ENCODE measurements at places on chromosomes 4 and X.

DNA sequence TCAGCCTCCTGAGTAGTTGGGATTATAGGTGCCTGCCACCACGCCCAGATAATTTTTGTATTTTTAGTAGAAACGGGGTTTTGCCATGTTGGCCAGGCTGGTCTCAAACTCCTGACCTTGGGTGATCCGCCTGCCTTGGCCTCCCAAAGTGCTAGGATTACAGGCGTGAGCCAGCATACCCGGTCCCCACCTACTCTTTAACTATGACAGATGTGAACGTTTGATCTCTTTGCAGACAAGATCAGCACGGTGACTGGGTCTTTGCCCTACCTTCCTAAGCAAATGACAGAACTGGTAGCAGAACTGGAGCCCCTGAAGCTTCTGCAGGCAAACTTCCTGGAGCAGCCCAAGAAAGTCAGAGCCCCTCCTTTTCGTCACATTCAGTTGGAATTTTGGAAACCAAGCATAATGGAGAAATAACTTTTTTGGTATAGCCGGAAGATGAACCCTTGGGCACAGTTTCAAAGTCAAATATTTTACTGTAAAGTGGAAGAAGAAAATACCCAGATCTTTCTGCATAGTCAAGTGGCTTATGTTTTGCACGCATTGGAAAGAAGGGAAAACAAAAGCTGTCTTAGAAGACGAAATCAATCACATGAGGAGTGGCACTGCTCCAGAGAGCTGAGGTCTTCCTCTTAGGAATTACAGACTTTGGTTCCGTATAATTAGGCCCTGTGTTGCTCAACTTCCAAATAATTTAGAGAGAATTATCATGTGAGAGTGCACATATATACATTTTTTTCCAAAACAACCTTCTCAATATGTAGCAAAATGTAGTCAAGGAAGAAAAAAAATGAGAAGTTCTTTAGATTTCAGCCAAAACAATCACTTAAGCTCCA, 90.6 kb downstream of the SORBS2 start:
- no peak for DNase-seq

DNA sequence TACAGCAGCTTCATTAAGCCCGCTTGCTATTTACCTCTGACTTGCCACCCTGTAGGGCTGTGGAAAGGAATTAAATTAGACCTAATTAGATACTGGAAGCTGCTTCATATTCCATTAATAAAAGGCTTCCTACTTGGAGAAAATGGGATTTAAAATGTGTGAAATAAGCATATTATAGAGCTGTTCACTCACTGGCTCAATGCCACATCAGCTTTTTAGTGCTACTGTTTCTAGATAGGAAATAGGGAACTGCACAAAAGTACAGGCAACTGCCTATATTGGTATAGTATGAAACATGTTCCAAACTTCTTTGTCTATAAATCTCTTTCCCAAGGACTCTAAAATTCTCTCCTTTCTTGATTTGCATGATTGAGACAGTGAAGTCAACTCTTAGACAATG, 407.9 kb upstream of the AADAT start:
- DNase-seq: no peak

GRCh38 chr4:169484485-169484884, 127.9 kb downstream of the NEK1 start:
- no peak for DNase-seq

GRCh38 chr4:109276482-109277095, 25.9 kb downstream of the COL25A1 start:
- no peak for DNase-seq

GRCh38 chrX:150200820-150201287, 162.3 kb upstream of the MAMLD1 start:
- DNase-seq: peak; percentile 29

- no peak for DNase-seq
Measured at GRCh38 chrX:12958461-12958860, 16.4 kb upstream of the TMSB4X start.

DNA sequence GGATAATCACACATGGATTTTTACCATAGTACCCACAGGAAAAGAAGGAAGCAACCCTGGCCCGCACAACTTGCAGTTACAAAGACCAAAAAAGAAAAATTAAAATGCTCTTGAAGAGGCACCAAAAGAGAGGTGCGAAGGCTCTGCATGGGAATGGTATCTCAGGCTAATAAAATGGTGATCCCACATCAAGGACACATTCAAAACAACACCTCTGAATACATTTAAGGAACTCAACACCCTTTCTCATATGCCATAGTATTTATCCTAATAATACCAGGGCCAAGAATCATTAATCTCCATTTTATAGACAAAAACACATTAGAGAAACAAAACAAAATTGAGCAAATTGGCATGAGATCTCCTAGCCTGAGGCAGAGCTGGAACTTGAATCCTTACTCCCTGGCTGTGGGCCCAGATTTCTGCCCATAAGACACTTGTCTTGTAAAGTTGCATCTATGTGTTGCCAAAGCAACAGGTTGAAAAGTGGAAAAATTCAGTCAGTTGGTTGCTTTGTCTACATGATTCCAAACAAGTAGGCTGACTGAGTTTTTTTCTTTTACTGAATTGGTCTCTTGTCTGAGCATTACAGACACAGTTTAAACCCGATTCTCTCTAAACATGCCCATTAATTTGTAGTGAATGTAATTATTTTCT, 33.5 kb downstream of the GUCY2F start:
- DNase-seq: no peak

DNA sequence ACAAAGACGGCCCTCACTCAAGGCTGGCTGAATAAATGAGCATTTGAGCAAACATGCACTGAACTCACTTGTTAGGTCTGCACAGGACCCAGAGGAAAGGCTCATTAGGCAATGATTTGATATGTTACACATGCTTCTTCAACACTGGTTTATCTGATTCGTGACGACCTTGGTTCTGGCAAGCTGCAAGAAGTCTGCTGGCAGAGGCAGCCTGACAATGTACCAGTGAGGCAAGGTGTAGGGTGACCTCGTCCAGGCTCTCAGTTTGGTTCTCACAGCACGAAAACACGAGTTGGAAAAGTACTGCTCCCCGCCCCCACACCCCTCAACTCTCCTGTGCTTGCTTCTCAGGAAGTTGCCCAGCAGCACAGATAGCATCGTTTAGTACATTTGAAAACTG, 63.1 kb upstream of the CITED1 start:
- DNase-seq: no peak

GRCh38 chr4:177147668-177148067, 162.0 kb upstream of the NEIL3 start:
- DNase-seq: no peak

- no peak for DNase-seq
Measured at GRCh38 chrX:34909151-34909550, 33.4 kb upstream of the FAM47B start.
